ENCODE measurements at places on chromosomes 6 and 20. TPM values are rescaled to one million over a fixed set of nuclear protein-coding genes. Genes with fewer than 3 reads are reported as not detected.

ZSCAN23 gene
- 5.4 TPM for total RNA-seq

CST7 gene
- not detected for total RNA-seq

GRCh38 chr20:12790859-12791258 lies 217.9 kb upstream of the SPTLC3 start:
- DNase-seq, result no peak

ZSWIM3 gene
- 2.6 TPM for total RNA-seq
